ENCODE measurements at places on chromosomes 7 and 10. TPM values are rescaled to one million over a fixed set of nuclear protein-coding genes. Genes with fewer than 3 reads are reported as not detected.

DNA sequence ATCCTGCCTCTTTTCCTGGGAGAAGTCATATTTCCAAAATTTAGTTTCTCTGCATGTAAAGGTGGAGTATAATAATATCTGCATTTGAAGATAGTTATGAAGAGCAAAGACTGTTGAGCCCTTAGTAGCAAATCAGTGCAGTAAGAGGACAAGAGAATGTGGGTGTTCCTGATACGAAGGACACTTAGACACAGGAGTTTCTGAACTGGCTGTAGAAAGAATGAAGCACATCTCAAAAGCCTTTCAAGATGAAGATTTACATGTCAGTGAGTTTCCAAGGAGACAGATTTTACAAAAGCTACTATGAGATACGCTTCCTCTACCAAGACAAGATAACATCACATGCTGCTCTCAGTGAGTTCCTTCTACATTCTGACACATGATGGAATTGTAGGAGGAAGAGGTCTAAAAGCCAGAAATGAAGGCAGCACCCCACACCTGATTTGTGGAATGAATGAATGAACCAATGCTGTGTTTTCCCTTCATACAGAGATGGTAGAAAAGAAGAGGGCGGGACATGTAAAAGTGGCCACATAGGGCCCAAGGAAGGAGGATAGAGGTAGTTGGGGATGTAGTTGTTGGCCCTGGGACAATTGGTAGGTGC lies 173.6 kb upstream of the PDE1C start:
- H3K27me3 ChIP-seq, result no peaks in the 10 kb centered on the region

The CCDC146 gene
- 0.72 TPM for total RNA-seq

The GPR85 gene
- total RNA-seq, result not detected

DNA sequence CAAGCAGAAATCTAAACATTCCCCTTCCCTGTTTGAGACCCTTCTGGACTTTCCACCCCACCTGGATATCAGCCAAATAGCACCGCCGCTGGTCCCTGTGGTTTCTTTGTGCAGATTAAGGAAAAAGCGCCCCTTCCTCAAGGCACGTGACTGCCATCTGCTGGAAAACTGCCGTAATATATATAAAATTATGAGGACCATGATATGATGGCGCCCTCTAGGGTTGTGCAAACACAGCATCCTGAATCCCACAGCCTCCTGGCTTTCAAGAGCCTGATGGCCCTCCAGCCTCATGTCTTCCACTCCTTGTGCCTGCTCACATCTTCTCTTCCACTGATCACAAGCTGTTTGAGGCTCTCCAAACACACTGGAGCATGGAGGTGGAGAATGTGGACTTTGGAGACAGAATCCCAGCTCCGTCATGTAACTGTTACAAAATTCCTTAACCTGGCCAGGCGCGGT lies 121.3 kb downstream of the MYL10 start:
- DNase-seq, result peak; percentile 80
- H3K4me1 ChIP-seq, result peaks cover 3% of the 10 kb centered on the region
- no peaks in the 10 kb centered on the region for H3K27me3 ChIP-seq
- no peak overlapping the region for H3K27ac ChIP-seq

DNA sequence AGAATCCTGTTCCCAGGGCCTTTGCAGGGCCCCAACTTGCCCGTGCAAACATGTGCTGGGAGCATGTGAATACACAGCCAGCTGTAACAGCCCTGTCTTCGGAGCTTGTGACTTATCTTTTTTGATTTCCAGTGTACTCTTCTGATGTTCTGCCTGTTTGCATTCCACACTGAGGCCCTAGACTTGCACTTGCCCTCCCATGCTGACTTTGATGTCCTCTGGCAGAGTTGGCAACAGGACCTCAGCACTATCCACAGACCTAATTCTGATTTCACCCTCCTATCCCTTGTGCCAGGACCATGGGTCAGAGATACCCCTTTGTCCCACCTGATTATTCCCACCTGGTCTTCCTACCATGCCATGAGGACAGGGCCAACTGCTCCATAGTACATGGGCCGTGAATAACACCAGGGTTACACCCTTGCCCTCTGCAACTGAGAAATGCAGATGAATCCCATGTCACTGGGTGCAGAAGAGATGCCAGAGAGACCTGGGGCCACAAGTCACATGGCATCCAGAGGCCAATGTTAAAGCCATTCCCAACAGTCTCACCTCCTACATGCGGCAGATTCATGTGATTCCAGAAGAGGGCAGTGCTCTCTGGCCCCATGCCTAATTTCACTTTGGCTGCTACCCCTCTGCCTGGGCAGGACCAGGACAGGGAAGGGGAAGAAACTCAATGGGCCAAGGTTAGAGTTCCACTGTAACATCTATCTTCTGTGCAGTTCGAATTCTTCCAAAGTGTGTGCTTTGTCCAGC lies 43.0 kb downstream of the SCRN1 start:
- H3K36me3 ChIP-seq, result peaks cover 83% of the 10 kb centered on the region
- peak; percentile 72 for DNase-seq
- H3K27ac ChIP-seq, result no peak overlapping the region
- no peaks in the 10 kb centered on the region for H3K27me3 ChIP-seq
- H3K4me1 ChIP-seq, result no peaks in the 10 kb centered on the region
- H3K4me3 ChIP-seq, result no peak overlapping the region

DNA sequence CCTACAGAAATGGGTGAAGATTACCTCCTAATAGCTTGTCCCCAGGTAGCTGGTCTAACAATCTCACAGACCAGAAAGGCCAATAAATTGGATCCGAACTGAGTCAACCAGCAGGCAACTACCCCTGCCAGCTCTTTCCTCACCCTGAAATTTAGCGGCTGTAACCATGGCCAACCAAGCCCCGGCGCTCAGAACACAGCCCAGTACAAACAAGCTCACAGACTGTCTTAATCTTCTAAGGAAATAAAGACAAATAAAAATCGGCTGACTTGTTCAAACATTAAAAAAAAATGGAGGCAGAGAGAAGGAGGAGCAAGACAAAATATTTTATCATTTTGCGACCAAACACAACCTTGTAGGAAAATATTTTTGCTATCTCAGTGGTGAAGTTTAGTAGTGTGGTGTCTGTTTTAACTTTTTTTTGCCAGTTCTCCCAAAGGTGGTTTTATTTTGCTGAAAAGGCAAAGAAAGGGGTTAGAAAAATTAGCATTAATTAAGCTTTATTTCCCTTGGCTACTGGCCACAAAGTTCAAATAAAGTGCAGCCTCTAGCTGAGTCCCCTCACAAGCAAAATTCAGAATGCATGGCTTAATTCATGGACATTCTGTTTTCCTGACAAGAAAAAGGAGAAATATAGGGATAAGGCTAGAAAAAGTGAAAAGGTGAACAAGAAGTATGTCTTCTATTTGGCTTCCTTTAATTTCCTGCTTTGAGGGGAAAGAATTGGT lies 313.0 kb upstream of the NPVF start:
- no peak overlapping the region for H3K4me3 ChIP-seq
- H3K27me3 ChIP-seq, result no peaks in the 10 kb centered on the region
- no peaks in the 10 kb centered on the region for H3K4me1 ChIP-seq
- no peak for DNase-seq
- H3K27ac ChIP-seq, result no peak overlapping the region

- H3K27ac ChIP-seq, result no peak overlapping the region
- no peak overlapping the region for H3K4me3 ChIP-seq
- no peaks in the 10 kb centered on the region for H3K4me1 ChIP-seq
- no peaks in the 10 kb centered on the region for H3K27me3 ChIP-seq
- no peak for DNase-seq
- peaks cover 54% of the 10 kb centered on the region for H3K36me3 ChIP-seq
These were observed 73.0 kb downstream of the UBE3C start for GRCh38 chr7:157211690-157212089.

DNA sequence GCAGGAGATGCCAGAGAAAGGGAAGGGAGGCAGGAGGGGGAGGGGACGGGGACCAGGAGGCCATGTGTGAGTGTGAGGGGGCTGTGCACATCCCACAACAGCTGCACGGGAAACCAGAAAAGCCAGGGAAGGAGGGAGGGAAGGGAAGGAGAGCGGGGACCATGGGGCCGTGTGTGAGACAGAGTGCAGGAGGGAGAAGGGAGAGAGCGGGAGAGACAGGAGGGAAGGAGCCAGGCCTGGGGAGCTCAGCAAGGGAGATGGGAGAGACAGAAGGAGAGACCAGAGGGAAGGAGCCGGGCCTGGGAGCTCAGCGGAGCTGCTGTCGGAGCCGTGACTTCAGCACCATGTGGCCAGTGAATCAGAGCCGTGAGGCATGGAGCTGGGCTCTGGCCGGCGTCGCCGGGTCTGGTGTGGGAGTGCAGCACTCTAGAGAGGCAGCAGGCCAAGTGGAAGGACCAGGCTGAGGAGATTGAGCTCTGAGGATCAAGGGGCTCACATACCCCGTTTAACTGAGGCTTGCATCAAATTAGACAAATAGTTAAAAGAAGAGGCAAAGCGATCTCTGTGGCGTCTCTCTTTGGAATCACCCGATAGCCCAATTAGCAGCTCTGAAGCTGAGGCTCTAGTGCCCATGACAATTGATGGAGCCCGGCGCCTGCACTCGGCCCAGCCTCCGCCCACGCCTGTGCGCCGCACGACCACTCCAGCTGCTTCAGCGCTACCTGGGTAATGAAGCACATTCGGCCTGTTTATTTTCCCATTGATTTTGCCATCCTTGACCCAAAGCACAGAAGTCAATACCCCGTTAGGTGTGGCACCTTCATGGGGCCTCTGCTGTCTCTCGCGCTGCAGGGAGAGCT lies 150.4 kb downstream of the MAD1L1 start:
- peaks cover 11% of the 10 kb centered on the region for H3K36me3 ChIP-seq
- no peak overlapping the region for H3K4me3 ChIP-seq
- no peaks in the 10 kb centered on the region for H3K4me1 ChIP-seq
- no peak for DNase-seq
- no peak overlapping the region for H3K27ac ChIP-seq

GRCh38 chr7:16648551-16648950 lies 2.6 kb downstream of the BZW2 start:
- no peaks in the 10 kb centered on the region for H3K27me3 ChIP-seq
- H3K27ac ChIP-seq, result no peak overlapping the region
- H3K36me3 ChIP-seq, result no peaks in the 10 kb centered on the region
- peak; percentile 37 for DNase-seq
- peaks cover 6% of the 10 kb centered on the region for H3K4me1 ChIP-seq

DNA sequence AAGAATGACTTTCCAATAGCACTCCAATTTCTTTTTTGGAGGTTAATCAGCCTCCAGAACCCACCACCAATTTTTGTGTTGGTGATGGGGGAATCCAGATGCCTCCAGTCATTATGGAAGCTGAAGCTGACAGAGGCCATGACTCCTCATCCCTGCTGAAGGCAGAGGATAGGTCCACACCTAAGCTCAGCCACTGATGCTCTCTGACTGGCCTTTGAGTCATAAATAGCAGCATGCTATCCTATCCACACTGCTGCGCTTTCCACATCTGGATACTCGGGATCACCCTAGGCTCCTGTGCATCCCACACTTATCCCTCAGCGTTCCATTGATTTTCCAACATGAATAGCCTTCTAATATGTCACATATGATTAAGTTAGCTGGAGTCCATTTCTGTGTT lies 124.2 kb downstream of the TES start:
- H3K27me3 ChIP-seq, result no peaks in the 10 kb centered on the region
- H3K4me1 ChIP-seq, result no peaks in the 10 kb centered on the region
- H3K36me3 ChIP-seq, result no peaks in the 10 kb centered on the region

DNA sequence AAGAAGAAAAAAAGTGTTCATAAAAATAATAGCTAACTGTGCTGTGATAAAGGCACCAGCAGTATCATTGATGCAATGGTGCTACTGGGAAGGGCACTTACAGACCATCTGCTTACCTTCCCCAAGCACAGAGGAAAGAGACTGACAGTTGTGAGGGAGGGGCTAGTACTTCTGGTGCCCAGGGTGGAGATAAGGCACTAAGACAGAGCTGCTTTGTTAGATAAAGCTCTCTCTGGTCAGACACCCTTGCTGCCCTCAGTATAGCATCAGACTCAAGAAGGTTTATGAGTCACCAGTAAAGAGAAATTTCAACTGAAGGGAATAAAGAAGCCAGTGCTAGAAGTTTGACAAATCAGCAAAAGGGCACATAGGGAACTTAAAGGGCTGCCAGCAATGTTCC lies 325.6 kb downstream of the HPSE2 start:
- H3K4me1 ChIP-seq, result no peaks in the 10 kb centered on the region
- H3K27ac ChIP-seq, result no peak overlapping the region
- no peak for DNase-seq
- no peaks in the 10 kb centered on the region for H3K27me3 ChIP-seq

The TSPAN13 gene
- total RNA-seq, result 18.7 TPM

DNA sequence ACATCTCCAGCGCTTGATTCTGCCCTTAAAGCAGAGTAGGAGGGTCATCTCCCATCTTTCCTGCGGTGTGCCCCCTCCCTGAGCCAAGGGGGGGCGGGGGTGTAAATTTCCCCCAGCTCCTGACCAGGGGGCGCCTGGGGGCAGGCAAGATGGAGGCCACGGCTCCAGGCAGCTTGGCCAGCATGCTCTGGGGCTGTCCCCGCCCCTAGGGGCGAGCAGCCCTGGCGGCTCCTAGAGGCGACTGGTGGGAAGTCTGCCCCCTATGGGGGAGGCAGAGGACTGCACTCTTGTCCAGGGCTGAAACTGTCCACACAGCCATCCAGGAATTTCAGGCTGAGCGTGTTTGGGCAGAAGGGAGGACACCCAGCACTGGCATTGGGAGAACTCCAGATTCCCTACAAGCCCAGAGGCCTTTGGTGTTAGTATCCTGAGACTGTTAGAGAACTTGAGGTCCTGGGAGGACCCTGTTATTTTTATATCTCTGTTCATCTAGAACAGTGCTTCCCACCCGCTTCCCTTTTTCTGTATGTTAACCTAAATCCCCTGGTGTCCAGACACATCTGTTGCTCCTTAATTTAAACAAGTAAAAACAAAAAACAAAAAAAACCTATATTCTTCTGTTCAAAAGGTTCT lies 4.6 kb downstream of the STRA8 start:
- H3K4me3 ChIP-seq, result no peak overlapping the region
- DNase-seq, result peak; percentile 66
- H3K4me1 ChIP-seq, result 0 out of 2 replicates have a peak, but pooled peaks cover 5% of the 10 kb centered on the region
- H3K27me3 ChIP-seq, result no peaks in the 10 kb centered on the region

GRCh38 chr10:23918839-23919238 lies 290.1 kb upstream of the KIAA1217 start:
- DNase-seq, result peak; percentile 31
- no peak overlapping the region for H3K27ac ChIP-seq
- no peaks in the 10 kb centered on the region for H3K27me3 ChIP-seq
- H3K36me3 ChIP-seq, result no peaks in the 10 kb centered on the region
- no peaks in the 10 kb centered on the region for H3K4me1 ChIP-seq

- no peak overlapping the region for H3K27ac ChIP-seq
- DNase-seq, result no peak
- no peak overlapping the region for H3K4me3 ChIP-seq
- no peaks in the 10 kb centered on the region for H3K27me3 ChIP-seq
- no peaks in the 10 kb centered on the region for H3K4me1 ChIP-seq
These were observed 29.6 kb upstream of the PSAP start for GRCh38 chr10:71880425-71881306.

The PTPRZ1 gene
- 74.2 TPM for total RNA-seq

- H3K27ac ChIP-seq, result no peak overlapping the region
- H3K27me3 ChIP-seq, result no peaks in the 10 kb centered on the region
- no peaks in the 10 kb centered on the region for H3K36me3 ChIP-seq
- DNase-seq, result no peak
- no peaks in the 10 kb centered on the region for H3K4me1 ChIP-seq
These were observed 2.6 kb upstream of the METTL27 start for GRCh38 chr7:73844848-73845460.
